Renal cortical epithelial cell (primary cell): ENCODE measurements at places on chromosomes 13 and 19. TPM values are rescaled to one million over a fixed set of nuclear protein-coding genes. Genes with fewer than 3 reads are reported as not detected.

Gene ATP4A
- total RNA-seq = not detected in 2 replicates

Gene SYNGR4
- not detected in 2 replicates for total RNA-seq

Gene RUVBL2
- total RNA-seq = 170 and 313 TPM in 2 replicates

Gene ANGPTL4
- total RNA-seq = 17.2 and 34.9 TPM in 2 replicates

Gene COG3
- total RNA-seq = 35.4 and 42.2 TPM in 2 replicates
